ENCODE measurements at places on chromosomes 1 and 21.
A peak's percentile ranks its signal among the peaks of the same experiment; 100 is the strongest.

- no peak for DNase-seq
These were observed 18.5 kb upstream of the RAB4A start for GRCh38 chr1:229252228-229252984.

GRCh38 chr1:175220853-175221556 lies 28.4 kb upstream of the KIAA0040 start:
- no peak for DNase-seq

DNA sequence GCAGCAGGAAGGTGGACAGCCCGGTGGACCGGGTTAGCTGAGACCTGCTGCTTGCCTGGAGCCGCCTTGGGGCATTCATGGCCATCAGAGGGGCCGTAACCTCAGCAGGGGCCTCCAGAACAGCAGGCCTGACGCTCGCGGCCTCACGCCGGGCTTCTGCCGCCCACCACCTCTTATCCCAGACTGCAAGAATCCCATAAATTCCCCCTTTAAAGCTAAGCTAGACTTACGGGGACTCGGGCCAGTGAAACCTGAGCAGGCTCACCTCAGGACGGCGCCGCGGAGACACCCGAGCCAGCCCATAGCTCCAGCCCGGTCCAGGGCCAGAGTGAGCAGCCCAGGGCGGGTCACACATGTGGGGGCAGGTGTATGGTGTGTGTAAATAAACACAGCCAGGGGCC lies 132.3 kb downstream of the GLIS1 start:
- DNase-seq, result peak; percentile 10

DNA sequence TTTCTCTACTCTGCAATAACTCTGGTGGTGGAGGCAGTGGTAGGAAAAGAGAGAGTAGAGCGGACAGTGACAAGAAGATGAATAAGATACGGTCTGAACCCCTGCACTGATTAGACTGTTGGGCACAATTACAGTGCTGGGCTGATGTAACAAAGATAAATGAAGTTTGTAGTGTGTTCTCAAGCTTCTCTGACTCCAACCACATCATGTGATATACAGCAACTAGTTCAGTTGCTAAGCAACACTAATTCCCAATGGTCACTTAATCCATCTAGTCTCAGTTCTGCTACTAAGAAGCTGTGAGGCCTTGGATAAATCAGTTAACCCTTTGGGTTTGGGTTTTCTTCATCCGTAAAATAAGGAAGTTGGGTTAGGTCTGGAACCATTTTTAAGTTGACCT lies 17.3 kb downstream of the DDR2 start:
- no peak for DNase-seq

DNA sequence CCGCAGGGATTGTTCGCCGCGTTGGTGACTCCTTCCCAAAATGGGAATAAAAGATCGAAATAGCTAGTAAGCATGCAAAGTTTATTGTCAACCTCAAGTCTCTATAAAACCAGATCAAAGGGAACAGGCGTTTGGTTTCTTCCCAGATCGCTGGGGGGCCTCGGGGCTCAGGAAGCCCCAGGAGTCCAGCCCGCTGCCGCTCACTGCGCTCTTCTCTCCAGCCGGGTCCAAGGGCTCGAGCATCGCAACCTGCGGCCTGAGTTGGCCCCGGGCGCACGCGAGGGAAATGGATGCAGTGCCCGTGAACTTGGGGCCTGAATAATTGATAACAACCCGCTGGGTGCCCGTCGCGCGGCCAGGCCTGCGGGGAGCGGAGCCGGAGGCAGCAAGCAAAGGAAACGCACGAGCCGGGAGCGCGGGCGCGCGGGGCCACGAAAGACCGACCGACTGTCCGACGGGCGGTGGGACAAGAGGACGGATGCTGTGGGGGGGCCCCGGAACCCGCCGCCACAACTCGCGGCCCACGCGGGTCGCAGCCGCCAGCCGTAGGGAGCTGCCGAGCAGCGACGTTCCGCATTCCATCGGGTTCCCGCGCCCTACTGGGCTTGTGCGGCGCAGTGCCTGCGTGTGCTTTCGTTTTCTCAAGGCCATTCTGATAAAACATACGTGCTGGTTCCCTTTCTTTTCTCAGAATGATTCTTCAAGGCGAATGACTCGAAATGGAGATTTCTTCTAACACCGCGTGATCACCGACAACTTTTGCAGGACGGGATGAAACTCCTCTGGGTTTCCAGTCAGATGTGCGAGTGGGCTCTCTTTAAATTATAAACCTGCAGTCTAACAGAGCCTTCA lies 14.0 kb upstream of the ALX3 start:
- DNase-seq, result peak; percentile 56

DNA sequence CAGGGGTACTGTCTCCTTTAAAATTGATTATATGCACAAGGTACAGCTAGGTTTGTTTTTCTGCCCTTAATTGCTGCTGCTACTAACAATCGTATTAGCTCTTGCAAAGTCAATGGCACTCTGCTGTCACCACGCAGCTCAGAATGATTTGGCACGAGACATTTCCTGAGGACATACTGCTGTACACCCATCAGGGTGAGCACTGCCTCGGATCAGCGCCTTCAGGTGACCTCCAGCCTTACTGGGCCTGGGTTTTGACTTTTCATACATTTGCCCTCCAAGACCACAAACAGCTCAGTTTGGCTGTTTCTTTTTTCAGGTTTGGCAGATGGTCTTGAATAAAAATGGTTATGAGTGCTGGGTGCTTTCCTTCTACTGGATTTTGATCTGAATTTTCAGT lies 110.9 kb downstream of the NTPCR start:
- no peak for DNase-seq

DNA sequence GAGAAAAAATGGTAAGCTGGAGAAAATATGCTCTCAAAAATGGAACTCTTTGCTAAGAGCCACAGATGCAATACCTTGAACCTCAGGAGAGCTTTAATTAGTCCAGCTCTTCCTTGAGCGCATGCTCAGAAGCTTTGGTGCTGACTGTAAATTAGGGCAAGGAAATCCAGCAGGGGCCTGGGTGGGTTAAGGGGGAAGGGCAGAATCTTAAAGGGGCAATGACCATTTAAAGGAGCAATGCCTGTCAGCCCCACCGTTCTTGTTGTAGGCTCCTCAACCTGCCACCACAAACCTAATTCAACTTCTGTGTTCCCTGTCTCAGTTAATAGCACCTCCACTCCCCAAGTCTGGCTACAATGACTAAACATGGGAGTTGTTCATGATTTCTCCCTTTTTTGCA lies 6.8 kb upstream of the SLC22A15 start:
- no peak for DNase-seq

GRCh38 chr1:110130989-110131388 lies 18.7 kb downstream of the UBL4B start:
- DNase-seq, result peak; percentile 5

DNA sequence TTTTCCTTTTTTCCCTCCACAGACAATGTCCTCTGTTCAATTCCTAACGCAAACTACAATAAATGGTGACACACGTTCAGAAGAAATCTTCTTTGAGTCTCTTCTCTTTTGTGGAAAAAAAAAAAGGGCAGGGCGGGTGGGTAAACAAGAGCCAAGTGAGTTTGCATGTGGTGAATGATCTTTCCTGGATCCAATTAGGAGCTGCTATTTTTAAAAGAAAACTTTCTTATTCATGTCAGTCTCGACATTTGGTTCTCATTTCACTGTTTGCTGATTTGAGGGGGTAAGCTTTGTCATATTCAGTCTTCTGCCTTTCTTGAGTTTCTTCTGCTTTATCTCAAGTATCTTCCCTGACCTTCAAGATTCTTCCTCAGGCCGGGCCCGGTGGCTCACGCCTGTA lies 29.2 kb upstream of the KIF1B start:
- DNase-seq, result no peak

- no peak for DNase-seq
These were observed 115.1 kb downstream of the KCTD3 start for GRCh38 chr1:215682232-215682631.

DNA sequence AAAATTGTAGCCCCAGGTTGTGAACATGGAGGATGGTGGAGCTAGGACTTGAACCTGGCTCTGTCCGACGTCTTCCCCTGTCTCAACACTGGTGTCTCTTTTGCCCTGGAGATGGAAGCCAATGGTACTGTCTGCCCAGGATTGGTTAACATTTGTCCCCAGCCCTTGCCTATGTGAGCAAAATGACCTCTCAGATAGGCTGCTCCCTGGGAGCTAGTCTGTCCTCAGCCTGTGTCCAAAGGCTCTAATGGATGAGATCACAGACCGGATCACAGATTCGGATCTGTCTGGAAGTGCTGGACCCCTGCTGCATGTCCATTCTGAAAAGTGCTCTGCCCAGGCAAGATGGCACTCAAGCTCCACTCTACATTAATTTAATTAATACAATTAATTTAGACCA lies 394.4 kb upstream of the VAMP3 start:
- DNase-seq, result no peak

DNA sequence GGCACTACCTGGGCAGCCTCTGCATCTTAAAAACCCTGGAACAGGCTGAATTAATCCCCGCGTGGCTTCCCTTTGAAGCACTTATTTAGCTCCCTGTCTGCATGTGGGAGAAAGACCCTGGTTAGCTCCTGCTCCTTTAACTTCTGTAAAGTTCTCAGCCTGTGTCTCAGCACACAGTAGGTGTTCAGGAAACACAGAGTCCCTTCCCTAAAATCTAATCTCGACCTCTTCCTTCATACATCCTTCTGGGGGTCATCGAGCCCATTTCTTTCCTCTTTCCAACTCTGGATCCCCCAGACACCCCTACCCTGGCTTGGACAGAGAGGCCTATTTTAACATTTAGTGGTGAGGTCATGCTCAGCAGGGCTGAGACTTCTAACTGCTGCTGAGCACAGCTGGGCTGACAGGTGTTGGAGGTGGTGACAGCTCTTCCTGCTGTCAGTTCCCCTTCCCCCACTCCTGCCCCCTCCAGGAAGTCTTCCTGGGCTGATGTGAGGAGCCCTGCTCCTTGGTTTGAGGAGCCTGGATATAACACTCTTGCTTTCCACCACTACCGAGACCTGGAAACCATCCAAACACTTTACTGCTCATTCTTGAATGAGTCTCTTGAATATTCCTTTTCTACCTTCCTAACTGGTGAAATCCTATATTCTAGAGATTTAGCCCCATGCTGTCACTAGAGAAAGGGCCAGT lies 5.3 kb downstream of the E2F2 start:
- peak; percentile 62 for DNase-seq

GRCh38 chr1:43445606-43446387 lies 7.9 kb downstream of the HYI start:
- DNase-seq, result no peak

DNA sequence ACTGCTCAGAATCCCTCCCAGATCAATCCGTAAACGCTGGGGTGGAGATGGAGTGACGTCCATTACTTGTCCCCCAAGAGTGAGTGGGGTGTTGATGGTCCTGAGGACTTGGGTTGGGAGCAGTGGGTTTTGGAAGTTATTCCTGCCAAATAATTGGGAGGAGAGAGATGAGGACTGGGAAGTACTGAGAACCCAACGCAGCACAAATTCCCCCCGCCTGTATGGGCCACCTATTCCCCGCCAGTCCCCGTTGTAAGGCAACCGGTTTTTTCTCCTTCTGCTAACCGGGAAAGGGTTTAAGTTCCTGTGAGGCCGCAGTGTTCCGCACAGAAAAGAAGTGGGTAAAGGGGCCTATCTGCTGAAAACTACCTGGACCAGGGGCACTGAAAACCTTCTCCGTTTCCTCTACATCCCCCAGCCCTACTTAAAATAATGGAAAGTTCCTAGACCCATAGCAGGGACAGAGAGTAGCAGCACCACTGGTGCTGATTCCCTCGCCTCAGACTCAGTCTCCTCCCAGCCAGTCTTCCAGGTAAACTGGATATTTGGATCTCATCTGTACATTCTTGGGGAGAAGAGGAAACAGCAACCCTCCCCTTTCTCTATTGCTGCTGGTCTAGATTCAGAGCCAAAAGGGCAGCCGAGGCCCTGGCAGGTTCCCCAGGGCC lies 738 bp downstream of the LURAP1 start:
- DNase-seq, result no peak

DNA sequence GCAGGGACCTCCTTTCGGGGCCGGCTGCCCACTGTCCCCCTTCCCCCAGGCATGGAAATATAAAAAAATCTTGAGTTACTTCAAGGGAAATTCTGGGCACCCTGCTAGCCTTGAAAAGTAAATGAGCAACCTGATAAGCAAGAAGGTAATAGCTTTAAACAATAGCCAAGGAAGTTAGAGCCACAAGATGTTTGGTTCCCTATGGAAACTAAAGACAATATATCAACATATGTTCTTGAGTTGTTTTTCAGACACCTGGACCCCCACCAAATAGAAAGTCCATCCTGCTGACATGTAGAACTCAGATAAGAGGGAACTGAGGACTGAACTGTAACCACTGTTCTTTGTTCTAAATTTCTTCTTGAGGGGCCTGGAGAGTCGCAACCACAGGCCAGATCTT lies 19.3 kb upstream of the SLC35A3 start:
- DNase-seq, result no peak

GRCh38 chr1:180199018-180199417 lies 31.0 kb upstream of the LHX4 start:
- no peak for DNase-seq

- no peak for DNase-seq
These were observed 25.3 kb upstream of the ZNF697 start for GRCh38 chr1:119673171-119673940.

GRCh38 chr1:20775700-20776099 lies 11.4 kb downstream of the HP1BP3 start:
- no peak for DNase-seq

DNA sequence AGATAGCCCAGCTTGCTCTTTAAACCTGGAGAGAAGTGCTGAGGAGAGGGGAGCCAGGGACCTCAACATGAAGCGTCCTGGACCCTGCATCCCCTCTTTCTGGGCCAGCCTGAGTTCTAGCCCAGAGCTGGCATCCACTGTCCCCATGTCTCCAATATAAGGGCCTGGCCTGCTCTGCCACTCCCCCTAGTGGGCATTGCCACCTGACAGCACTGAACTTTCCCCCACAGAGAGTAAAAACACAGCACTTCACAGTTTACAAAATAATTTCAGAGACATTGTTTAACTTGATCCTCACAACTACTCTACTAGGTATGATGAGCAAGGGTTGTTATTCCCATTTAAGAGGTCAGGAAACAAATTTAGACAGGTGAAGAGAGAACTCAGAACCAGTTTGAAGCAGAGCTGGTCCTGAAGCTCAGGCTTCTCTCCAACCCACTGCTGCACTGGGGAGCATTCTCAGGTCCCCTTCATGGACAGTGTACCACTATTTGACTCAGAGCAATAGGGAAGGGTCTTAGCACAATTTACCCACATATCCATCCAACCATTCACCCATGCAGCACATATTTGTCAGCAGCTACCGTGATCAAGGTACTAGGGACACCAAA lies 151.2 kb downstream of the DMRTA2 start:
- DNase-seq, result peak; percentile 35

DNA sequence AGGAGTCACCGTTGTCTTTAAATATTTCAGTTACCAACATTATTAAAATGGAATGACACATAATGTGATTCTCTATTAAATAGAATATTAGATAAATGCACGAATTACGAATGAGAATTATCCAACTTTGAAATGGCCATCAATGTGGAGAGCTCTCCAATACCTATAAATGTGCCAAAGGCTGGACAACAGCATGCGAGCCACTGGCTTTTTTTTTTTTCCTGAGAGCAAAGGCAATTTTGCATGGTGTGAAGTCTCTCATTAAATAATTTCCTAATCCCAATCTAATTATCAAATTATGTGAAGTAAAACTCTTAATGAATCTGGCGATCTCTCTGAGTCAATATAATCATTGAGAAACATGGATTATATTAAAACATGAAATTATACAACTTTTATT lies 113.5 kb downstream of the KCNT2 start:
- DNase-seq, result no peak

GRCh38 chr1:233005703-233006102 lies 55.3 kb downstream of the NTPCR start:
- no peak for DNase-seq

GRCh38 chr21:15725949-15726348 lies 3.8 kb upstream of the USP25 start:
- no peak for DNase-seq

GRCh38 chr21:28444111-28444510 lies 548.6 kb downstream of the LTN1 start:
- no peak for DNase-seq

Data from activated naive CD4-positive, alpha-beta T cell treated with anti-CD3 and anti-CD28 coated beads, Interleukin-2, amount 10 ng/mL, durations not matched to agents 7 days and 5 days (primary cell).